Esophagus muscularis mucosa (tissue), 4 donors: ENCODE measurements at places on chromosomes 5 and 9.

GRCh38 chr5:99814321-99815063 lies 720.7 kb upstream of the FAM174A start:
- DNase-seq: no peak

DNA sequence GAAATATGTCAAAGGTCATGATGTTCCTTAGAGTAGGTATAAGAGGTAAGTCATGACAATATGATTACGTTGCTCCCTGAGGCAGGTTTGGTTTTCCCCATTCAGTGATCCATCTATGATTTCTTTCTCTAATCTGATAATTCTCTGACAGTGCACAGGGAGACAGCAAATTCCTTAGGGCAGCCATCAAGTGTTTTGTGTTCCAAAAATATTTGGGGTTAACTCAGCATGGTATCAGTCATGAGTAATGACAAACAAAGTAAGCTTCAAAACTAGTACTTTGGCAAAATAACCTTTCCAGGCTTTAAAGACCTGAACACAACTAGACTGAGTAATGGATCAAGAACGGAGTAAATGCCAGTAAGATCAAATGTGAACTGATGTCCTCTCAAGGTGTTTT lies 55.3 kb upstream of the SPATA31E1 start:
- DNase-seq: no peak

DNA sequence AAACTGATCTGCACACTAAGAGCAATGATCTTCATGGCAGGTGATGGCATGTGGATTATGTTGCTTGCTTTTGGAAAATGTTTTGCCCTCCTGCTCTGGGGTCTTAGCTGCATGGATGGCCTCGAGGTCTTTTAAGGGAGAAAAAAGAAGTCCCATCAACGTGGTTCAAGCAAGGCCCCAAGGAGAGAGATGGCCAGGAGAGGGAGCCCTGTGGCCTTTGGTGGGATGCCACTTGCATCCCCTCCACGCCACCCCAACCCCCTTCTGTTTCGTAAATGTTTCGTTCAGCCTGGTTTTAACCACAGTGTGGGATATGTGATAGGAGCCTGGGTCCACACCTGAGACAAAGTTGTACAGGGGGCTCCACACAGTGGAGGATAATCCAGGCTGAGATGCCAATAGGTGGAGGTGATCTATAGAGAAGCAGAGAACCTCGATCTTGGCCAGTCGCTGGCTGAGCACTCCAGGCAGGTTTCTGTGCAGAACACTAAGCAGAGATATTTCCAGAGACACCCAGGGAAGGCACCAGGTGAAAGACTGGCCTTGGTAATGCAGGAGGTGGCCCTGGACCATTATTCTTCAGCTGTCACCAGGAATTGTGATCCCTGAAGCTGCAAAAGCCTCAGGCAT lies 25.8 kb upstream of the FRRS1L start:
- DNase-seq: no peak

- no peak for DNase-seq
These were observed 78.1 kb downstream of the RAPGEF1 start for GRCh38 chr9:131661568-131662288.

DNA sequence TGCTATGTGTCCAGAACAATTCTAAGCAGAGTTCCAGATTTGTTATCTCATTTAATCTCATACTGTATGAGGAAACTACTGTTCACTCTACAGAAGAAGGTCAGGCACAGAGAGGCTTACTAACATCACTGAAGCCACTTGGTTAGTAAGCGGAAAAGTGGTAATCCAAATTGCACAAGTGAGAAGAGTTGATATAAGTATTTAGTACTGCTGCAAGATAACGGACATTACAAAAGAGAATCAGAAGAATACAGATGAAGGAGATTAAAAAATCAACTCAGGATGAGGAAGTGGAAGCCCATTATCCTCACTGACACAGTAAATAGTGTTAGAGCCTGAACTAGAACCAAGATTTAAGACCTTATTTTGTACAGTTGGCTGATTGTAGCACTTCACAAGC lies 22.3 kb upstream of the TLR4 start:
- DNase-seq: no peak

- no peak for DNase-seq
These were observed 624.0 kb upstream of the KLF4 start for GRCh38 chr9:108113596-108113995.

- no peak for DNase-seq
These were observed 21.4 kb downstream of the SNX18 start for GRCh38 chr5:54539001-54539400.

- no peak for DNase-seq
These were observed 53.9 kb downstream of the FXN start for GRCh38 chr9:69089491-69089890.

GRCh38 chr9:133916159-133916541 lies 76.0 kb downstream of the VAV2 start:
- no peak for DNase-seq

DNA sequence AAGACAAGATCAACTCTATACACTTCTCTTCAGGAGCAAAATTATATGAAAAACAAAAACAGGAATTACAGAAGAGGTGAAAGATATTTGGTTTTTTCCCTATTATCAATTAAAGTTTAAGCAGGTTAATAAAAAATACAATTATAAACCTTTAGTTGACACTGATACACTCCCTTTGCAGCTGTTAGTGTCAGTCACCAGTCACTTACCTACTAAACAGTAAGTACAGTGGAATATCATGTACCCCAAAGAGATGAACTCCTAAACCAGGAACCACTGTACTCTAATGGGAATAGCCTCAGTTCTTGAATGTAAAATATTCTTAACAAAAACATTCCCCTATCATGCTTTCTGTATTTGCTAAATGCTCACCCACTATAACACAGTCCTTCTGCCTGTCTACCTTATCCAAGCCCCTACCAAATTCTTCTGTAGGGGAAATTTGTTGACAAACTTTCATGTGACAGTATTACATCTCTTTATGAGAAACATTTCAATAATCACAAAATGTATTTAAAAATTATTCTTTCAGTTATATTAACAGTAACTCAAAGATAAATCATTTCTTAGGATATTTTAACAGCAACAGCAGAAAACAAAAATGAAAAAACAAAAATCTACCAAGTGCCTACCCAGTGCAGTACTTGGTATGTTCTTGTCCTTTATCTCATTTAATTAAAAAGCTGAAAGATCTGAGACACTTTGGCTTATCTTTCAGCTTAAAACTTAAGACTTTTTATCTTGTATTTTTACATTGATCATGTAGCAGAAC lies 212.8 kb downstream of the MLLT3 start:
- DNase-seq: no peak

GRCh38 chr9:98280574-98280973 lies 25.1 kb upstream of the TBC1D2 start:
- no peak for DNase-seq

GRCh38 chr5:173069671-173070070 lies 13.5 kb downstream of the CREBRF start:
- no peak for DNase-seq

- no peak for DNase-seq
These were observed 165.0 kb upstream of the FBXL17 start for GRCh38 chr5:108546939-108547338.

- DNase-seq: no peak
These were observed 19.0 kb upstream of the FAM169A start for GRCh38 chr5:74885170-74885569.

- DNase-seq: no peak
These were observed 51.3 kb upstream of the BOD1 start for GRCh38 chr5:173667702-173668101.

DNA sequence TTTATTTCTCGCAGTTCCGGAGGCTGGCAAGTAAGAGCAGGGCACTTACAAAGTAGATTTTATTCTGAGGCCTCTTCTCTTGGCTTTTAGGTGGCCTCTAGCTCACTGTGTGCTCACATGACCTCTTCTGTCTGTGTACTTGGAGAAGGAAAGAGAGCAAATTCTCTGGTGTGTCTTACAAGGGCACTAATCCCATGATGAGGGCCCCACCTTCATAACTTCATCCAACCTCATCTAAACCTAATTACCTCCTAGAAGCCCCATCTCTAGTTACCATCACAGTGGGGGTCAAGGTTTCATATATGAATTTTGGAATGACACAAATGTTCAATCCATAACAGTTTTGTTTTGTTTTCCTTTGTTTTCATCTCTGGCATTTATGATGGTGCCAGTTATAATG lies 376.1 kb downstream of the ADGRV1 start:
- DNase-seq: no peak

- no peak for DNase-seq
These were observed 83.1 kb upstream of the IL6ST start for GRCh38 chr5:56077796-56078233.

GRCh38 chr9:69155341-69156030 lies 18.6 kb upstream of the TJP2 start:
- DNase-seq: no peak

- DNase-seq: no peak
These were observed 324.0 kb downstream of the ELAVL2 start for GRCh38 chr9:23502004-23502403.

DNA sequence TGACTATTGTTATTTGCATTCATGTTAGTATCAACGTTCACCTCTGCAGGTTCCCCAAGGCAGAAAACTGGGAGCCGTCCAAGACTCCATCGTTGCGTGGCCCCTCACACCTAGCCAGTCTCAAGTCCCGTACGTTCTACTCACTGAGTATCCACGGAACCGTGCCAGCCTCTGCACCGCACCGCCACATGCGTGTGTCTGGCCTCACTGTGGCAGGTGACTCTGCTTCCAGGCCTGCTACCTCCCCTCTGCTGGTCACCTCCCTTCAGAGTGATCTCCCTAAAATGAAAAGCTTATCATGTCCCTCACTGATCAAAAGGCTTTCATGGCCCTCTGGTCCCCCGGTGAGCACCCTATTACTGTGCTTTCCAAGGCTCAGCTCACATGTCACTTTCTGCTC lies 108.1 kb downstream of the GABBR2 start:
- no peak for DNase-seq

GRCh38 chr5:39197556-39197955 lies 21.8 kb downstream of the FYB1 start:
- peak; percentile 88 for DNase-seq

DNA sequence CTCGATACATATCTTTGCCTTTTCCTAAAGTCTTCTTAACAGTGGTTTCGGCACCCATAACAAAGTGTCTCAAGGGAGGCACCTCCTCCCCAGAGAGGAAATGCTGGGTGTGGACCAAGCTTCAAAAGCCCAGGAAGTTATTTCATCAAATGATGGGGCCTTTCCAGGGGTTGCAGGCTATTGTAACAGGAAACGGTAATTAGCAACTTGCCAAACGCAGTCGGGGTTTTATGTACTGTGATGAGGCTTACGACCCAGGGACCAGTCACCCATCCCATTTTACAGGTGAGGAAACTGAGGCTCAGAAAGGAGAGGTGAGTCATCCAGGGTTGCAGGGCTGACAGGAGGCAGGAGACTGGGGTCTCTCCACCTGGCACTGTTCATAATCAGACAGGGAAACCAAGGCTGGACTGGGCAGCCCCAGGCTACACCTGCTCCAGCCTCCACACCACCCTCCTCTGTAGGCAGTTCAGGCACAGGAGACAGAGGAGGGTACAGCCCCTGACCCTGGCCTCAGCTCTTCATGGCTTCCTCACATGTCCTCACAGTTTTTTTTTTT lies 30.0 kb upstream of the SUSD3 start:
- DNase-seq: no peak

DNA sequence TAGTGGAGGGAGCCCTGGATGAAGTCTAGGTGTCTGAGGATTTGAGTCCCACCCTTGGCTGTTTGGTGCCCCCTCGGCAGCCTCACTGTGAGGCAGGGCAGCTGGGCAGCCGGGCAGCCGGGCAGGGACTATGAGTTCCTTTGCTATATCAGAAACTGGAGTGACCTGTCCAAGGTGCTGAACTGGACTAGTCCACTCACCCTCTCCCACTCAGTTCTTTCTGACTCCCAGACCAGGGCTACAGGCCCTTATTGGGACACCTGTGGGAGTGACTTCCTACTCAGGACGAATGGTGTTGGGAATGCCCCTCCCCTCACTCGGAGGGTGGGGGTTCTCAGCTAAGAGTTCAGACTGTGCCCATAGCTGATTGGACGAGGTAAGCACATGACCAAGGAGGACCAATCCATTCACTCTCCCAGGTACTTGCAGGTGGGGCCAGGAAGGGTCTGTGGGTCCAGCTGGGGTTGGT lies 34.1 kb upstream of the RAPGEF1 start:
- DNase-seq: no peak

- no peak for DNase-seq
These were observed 371.2 kb downstream of the CDH18 start for GRCh38 chr5:19616701-19617215.

- no peak for DNase-seq
These were observed 290.6 kb upstream of the IRX4 start for GRCh38 chr5:2173151-2173834.

GRCh38 chr5:136985785-136986475 lies 513.2 kb downstream of the SPOCK1 start:
- no peak for DNase-seq

- no peak for DNase-seq
These were observed 24.5 kb upstream of the FOCAD start for GRCh38 chr9:20659474-20659967.

DNA sequence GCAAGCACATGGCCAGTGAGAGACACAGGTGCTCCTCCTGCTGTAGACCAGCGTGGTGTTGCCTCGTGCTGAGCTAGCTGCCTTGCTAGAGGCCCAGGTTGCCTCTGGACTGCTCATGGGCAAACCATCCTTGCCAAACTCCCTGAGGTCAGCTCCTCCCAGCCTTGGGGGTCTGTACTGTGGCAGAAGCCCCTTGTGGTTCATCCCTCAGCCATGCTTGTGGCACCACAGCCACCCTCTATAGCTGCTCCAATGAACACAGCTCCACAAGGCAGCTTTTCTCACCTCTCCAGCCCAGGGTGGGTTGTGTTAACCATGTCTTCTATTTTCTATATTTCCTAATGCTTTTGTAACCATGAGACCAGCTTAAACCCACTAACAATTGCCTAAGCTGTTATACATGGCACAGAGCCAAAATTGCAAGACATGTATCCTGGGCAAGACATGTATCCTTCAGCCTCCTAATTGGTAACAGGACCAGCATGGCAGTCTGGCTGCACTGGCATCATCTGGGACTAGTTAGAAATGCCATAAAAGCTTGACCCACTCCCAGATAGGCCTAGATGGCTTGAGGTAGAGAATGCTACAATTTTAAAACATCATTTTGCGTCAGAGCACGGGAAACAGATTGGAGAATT lies 183.1 kb upstream of the S1PR3 start:
- DNase-seq: no peak

DNA sequence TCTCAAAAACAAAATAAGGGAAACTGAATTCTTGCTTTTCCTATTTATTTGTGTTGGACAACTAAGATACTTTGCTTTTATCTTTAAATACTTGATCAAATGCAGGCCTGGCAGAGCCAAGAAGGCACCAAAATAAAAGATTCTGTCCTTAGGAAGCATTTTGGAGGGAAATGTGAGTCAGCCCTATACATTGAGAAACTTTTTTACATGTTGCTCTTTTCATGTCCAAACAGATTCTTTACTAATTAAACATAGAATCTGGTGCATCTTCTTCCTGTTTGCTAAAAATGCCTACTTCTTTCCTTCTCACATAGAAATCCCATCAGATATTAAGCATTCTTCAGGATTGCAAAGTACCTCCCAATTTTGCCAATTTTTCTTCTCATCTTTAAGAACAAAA lies 1160.4 kb downstream of the EFNA5 start:
- no peak for DNase-seq
